Psoas muscle (tissue), 8 donors: ENCODE measurements at places on chromosomes 1 and 21. TPM values are rescaled to one million over a fixed set of nuclear protein-coding genes. Genes with fewer than 3 reads are reported as not detected.

DNA sequence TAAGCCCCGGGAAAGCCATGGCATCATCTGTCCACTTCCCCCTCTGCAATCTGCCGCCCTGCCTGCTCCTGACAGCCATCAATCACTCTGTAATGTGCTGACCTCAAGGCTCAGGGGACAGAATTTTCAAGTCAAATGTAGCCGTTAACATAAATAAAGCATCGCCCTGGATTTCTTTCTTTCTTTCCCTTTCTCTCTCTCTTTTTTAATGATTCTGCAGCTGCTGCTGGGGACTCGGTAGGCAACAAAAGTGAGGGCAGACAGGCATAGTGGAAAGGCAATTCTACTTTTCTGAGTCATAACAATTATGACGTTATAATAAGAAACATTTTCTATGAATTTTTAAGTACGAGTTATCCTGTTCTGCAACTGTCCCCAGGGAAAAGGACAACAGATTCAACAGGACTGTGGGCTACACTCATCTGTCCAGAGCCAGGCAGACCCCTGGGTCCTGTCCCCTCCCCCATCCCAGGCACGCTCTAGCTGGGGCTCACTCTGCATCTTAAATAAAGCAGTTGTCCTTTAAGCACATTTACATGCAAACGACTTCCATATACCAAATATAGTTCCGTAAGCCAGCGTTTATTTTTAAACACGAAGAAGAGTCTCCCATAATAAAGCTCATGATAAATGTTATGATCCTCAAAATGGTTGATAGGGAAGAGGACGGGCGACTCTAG, 78.7 kb downstream of the SSBP3 start:
- no peaks in the 10 kb centered on the region for H3K27me3 ChIP-seq
- H3K36me3 ChIP-seq = no peaks in the 10 kb centered on the region
- H3K4me3 ChIP-seq = no peak overlapping the region
- peak overlapping the region; percentile 74 for H3K27ac ChIP-seq

GRCh38 chr1:208731981-208732821, 488.0 kb upstream of the PLXNA2 start:
- no peaks in the 10 kb centered on the region for H3K4me1 ChIP-seq
- DNase-seq = no peak
- H3K36me3 ChIP-seq = no peaks in the 10 kb centered on the region
- no peak overlapping the region for H3K4me3 ChIP-seq

- no peaks in the 10 kb centered on the region for H3K27me3 ChIP-seq
- no peak for DNase-seq
- peak overlapping the region; percentile 98 for H3K27ac ChIP-seq
- peaks cover 47% of the 10 kb centered on the region for H3K4me1 ChIP-seq
- H3K4me3 ChIP-seq = no peak overlapping the region
Measured at GRCh38 chr1:6584126-6585080, 4.6 kb downstream of the ZBTB48 start.

DNA sequence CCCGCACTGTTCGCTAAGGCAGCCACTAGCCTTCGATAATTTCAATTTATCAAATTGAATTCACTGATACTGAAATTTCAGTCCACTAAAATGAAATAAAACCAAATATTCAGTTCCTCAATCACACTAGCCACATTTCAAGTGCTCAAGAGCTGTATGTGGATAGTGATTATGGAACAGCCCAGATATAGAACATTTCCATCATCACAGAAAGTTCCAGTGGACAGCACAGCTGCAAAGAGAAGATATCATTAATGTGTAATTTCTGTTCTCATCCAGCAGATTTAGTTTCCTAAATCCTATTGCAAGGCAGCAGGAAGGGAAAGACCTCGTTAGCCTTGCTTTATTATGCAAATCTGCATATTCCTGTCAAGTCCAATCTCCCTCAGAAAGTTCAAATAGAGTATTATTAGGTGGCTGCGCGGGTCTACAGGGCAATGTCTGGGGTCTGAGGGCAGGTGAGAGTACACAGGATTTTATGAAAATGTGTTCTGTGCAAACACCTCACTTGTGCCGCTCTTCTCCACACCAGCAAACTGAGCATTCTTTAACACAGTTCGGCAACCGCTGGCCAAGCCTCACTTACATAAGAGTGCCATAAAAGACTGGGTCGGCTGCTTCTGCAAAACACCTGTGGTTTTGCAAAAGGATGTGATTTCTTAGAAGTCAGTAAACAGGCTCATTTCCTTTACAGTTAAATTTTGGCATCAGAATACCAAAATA, 22.4 kb downstream of the CAPZB start:
- H3K4me3 ChIP-seq = no peak overlapping the region
- no peaks in the 10 kb centered on the region for H3K27me3 ChIP-seq
- H3K27ac ChIP-seq = peak overlapping the region; percentile 26
- no peaks in the 10 kb centered on the region for H3K36me3 ChIP-seq
- no peak for DNase-seq
- H3K4me1 ChIP-seq = peaks cover 71% of the 10 kb centered on the region

DNA sequence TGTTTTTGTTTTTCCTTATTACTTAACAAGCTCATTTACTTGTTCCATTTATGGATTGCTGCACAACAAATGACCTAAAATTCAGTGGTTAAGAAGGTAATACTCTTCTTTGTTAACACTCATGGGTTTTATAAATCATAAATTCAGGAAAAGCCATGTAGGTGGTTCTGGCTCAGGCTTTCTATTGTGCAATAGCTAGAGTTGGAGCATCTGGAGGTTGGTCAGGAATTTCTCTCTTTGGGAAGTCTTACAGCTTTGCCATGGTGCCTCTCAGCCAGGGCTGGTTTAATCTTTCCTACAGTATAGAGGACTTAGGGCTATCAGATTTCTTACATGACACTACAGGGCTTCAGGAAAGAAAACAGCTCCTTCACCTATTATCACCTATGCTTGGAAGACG, 1677.1 kb downstream of the KCNT2 start:
- DNase-seq = no peak
- H3K36me3 ChIP-seq = no peaks in the 10 kb centered on the region
- H3K4me3 ChIP-seq = no peak overlapping the region

DNA sequence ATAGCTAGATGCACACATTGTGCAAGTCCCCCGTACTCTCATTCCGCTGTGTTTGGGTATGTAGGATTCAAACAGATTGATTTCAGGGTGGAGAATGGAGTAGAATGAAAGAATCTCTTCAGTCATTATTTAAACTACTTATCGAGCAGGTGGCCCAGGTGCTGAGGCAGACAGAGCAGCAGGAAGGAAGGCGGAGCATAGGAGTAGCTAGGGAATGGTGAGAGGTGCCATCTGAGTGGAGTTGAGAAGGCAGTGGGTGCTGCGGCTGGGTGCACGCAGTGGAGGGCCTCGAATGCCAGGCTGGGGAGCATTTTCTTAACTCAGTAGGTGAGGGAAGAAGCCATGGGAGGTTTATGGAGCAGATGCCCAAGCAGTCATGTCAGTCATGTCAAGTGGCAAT, 45.2 kb upstream of the CD101 start:
- no peaks in the 10 kb centered on the region for H3K27me3 ChIP-seq
- H3K4me3 ChIP-seq = no peak overlapping the region
- H3K36me3 ChIP-seq = no peaks in the 10 kb centered on the region
- no peak for DNase-seq
- no peak overlapping the region for H3K27ac ChIP-seq

GRCh38 chr1:178960482-178961240, 65.0 kb upstream of the FAM20B start:
- H3K27me3 ChIP-seq = no peaks in the 10 kb centered on the region
- no peak overlapping the region for H3K27ac ChIP-seq
- H3K4me3 ChIP-seq = no peak overlapping the region

GRCh38 chr1:88892357-88892877, 1.1 kb upstream of the GTF2B start:
- no peak for DNase-seq
- H3K27ac ChIP-seq = no peak overlapping the region
- H3K4me3 ChIP-seq = peak overlapping the region; percentile 91
- H3K27me3 ChIP-seq = no peaks in the 10 kb centered on the region
- peaks cover 20% of the 10 kb centered on the region for H3K4me1 ChIP-seq
- H3K36me3 ChIP-seq = no peaks in the 10 kb centered on the region

DNA sequence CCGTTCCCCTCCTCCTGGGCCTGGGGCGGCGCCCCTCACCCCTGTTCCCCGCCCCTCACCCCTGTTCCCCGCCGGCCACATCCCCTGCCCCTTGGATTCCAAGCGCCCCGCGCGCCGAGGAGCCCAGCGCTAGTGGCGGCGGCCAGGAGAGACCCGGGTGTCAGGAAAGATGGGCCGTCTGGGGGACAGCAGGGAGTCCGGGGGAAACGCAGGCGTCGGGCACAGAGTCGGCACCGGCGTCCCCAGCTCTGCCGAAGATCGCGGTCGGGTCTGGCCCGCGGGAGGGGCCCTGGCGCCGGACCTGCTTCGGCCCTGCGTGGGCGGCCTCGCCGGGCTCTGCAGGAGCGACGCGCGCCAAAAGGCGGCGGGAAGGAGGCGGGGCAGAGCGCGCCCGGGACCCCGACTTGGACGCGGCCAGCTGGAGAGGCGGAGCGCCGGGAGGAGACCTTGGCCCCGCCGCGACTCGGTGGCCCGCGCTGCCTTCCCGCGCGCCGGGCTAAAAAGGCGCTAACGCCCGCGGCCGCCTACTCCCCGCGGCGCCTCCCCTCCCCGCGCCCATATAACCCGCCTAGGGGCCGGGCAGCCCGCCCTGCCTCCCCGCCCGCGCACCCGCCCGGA, at the start of gene TP73:
TP73 (plus strand) TSS at position 587 of the 618 bp plus-strand sequence. CDS start 29,850 bp downstream, outside the sequence.
- H3K27ac ChIP-seq = no peak within 1 kb of the TSS
- peak within 1 kb of the TSS; percentile 100 for H3K4me3 ChIP-seq
- no peak for DNase-seq
- no peaks in the 10 kb centered on the region for H3K36me3 ChIP-seq

SSU72 gene
- total RNA-seq = 130 TPM

FBXO2 gene
- 3.5 TPM for total RNA-seq
